ENCODE measurements at places on chromosomes 5 and 9.

- DNase-seq = no peak
These were observed 104.2 kb downstream of the MEF2C start for GRCh38 chr5:88778736-88779135.

DNA sequence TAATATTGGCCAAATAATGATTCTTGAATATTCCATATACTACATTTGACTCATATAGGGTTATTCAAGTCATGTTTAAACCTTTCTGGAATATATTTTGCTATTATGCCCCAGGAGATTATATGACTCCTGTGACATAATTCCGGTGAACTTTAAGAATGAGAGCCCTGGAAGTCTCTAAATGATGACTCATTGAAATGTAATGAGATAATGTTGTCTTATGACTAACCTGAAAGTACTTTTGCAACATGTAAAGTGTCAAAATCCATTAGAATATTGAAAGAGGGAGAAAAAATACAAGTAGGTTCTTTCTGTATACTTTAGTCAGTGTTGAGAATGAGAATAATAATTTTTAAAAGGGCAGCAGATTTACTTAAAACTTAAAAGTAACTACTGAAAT, 830.4 kb downstream of the MAT2B start:
- DNase-seq = no peak

- no peak for DNase-seq
These were observed 63.2 kb downstream of the PCA3 start for GRCh38 chr9:76827296-76828080.

DNA sequence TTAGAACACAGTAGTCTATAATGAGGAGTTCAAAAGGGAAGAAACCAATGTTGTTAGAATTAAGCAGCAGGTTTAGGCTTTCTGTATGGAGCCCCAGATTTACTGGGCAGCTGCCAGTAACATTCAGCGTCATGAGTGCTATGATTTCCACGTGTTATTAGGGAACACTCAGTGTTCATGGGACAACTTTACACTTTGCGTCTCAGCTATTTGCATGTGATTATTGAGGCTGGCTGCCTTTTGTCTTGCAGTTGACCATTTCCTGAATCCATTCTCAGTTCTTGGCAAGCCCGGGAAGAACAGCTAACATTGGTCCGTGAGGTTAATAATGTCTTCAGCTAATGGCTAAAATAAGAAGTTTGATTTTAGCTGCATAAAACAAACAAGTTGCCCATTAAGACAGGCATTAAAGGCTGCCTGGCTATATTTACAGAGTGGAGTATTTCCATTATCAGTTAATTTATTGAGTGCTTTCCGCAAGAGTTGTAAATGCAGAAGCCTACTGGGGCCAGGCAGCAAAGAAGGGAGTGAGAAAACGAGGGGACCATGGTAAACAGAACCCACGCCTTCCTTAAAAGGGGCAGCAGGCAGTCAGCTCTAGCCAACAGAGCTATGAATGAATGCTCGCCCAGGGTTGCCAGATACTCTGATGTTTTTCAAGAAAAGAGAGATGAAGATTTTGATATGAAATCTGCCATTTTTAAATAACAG, 120.9 kb downstream of the PIP5K1B start:
- no peak for DNase-seq

DNA sequence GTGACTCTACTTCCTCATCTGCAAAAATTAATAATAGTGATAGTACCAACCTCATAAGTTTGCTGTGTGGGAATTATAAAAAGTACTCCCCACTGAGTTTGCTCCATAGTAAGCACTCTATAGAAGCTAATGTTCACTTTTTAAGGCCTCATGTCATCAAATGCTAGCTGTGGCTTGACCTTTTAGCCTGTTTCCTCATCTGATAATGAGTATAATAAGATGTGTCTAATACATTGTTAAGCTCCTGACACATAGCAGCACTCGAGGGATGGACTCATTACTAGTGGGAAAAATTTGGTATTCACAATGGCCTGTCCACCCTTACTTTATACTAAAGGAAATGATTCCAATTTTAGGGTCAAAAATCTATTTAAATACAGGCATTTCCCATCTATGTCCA, 26.1 kb upstream of the CAST start:
- no peak for DNase-seq

- no peak for DNase-seq
These were observed 86.1 kb downstream of the SEMA6A start for GRCh38 chr5:116488356-116489041.

DNA sequence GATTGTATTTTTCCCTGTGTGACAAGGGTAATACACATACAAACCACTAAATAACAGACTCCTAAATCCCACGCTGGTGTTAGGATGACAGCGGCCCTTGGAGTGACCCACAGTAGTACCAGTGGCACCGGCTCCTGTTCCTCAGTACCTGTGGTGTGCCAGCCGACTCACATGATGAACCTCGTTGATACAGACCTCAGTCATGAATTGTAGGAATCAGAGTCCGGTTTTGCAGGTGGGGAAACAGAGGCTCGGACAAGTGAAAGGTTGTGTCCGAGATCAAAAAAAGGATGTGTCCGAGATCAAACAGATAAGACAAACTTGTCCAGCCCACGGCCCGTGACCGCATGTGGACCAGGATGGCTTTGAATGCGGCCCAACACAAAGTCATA, 78.0 kb downstream of the AMBP start:
- DNase-seq = no peak

GRCh38 chr5:169287529-169287928, 13.4 kb downstream of the SLIT3 start:
- DNase-seq = no peak
